ENCODE measurements at places on chromosomes 3 and 15. TPM values are rescaled to one million over a fixed set of nuclear protein-coding genes. Genes with fewer than 3 reads are reported as not detected.

GRCh38 chr3:58214484-58215316 lies 3.9 kb upstream of the DNASE1L3 start:
- DNase-seq = peak; percentile 58

GRCh38 chr3:73611176-73611575 lies 13.6 kb downstream of the PDZRN3 start:
- no peak for DNase-seq

DNA sequence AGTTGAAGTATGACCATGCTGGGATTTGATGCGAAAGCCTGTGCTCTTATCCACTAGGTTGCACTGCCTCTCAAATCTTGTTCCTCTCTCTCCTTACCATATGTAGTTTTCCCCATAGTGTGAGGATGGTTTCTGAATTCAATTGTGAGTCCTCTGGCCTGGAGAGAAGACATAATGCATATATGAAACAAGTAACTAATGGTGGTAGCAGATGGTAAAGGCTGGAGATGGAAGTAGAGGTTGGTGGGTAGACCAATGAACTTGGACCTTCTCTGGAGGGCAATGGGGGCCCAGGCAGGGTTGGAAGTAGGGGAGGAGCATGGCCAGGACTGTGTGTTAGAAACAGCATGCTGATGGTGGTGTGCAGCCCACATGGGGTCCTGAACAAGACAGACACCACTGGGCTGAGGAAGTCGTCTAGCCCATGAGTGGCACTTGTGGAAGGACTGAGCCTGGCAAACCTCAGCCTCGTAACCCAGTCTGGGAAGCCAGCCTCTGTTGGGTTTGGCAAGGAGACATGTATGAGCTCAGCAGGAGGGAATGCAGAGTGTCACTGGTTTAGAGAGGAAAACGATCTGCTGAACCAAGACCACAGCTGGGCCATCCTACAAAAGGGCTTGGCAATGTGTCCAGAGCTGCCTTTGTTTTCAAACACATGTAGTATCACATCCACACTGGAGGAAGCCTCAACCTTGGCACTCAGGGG lies 18.5 kb upstream of the LMCD1 start:
- no peak for DNase-seq

GRCh38 chr3:18650731-18651130 lies 225.6 kb upstream of the SATB1 start:
- DNase-seq = no peak

- DNase-seq = no peak
Observed at GRCh38 chr3:28934126-28934813, 346.6 kb upstream of the RBMS3 start.

DNA sequence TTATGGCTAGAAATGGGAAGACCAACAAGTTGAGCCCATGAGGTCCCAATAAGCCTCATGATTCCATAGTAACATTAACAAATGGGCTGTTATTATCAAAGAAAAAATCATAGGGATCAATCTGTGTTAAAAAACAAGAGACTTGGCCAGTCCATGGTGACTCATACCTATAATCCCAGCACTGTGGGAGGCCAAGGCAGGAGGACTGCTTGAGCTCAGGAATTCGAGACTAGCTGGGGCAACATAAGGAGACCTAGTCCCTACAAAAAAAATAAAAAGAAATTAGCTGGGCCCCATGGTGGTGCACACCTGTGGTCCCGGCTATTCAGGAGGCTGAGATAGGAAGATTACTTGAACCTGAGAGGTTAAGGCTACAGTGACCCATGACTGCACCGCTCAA lies 124.8 kb downstream of the DMXL2 start:
- no peak for DNase-seq

DNA sequence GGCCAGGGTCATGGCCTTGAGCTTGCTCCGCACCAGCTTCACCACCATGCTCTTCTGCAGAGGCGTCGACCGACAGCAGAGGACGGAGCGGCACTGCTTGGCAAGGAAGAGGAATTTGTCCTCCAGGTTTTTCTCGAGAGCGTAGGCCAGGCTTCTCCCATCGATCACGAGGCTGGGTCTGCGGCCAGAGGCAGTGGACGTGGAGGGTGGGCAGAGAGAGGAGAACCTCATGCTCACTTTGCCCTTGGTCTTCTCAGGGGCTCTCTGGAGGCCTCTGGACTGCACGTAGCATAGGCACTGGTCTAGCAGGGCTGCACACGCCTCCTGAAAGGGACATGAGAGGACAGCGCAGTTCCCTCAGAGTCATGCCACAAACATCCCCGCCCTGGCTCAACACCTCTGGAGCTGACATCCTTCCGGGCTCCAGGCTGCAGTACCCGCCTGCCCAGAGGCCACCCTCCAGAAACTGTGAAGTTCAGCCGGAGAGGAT lies 168.3 kb downstream of the ATP10A start:
- DNase-seq = no peak

GRCh38 chr3:179108086-179108485 lies 36.5 kb upstream of the ZMAT3 start:
- no peak for DNase-seq

DNA sequence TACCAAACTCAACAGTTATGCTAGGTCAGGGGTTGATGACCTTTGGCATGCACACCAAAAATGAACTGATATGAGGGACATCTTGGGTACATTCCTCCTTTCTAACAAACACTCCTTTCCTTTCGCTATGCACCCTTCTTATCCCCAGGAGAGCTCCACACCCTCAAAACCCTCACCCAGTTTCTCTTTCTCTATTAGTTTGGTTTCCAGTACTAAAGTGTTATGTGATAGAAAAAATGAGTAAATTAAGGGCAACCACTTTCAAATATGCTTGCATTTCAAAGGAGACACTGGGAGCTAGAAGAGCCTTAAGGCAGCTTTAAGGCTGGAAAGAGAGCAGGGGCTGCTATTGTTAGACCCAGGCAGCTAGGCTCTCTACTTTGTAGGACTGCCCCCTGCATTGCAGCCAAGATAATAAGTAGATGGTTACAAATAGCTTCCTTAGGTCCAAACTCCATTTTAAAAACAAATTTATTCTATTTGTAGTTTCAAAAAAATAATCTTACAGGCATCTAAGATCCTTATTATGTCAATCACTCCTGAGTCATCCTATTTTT lies 244.3 kb downstream of the ZIC1 start:
- no peak for DNase-seq

GRCh38 chr15:59157840-59158700 lies 48.6 kb upstream of the LDHAL6B start:
- DNase-seq = no peak

DNA sequence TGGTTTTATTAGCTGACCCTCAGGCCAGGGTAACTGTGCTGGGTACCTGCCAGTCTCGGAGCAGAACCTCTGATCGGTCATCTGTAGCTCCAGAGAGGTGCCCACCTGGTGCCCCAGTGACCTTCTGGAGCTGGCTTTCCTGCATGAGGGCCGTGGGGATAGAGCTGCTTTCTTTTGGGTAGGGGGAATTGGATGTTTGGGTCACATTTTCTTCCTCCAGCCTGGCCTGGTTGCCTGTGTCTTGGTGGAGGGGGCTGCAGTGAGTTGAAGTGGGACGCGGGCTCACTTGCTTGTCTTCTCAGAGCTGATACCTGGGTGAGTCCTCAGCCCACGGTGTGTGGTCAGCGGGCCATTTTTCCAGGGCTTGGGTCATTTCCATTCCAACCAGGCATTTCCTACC lies 2.6 kb downstream of the ZNF710 start:
- no peak for DNase-seq

- no peak for DNase-seq
Observed at GRCh38 chr3:17969985-17970568, 227.6 kb upstream of the TBC1D5 start.

CACNA1D gene
- not detected for total RNA-seq

GAP43 gene
- not detected for total RNA-seq

THAP10 gene
- total RNA-seq = not detected

TRANK1 gene
- 21.5 TPM for total RNA-seq

Data from activated naive CD4-positive, alpha-beta T cell treated with anti-CD3 and anti-CD28 coated beads, Interleukin-2, amount 50 U/mL, for 72 hours (primary cell).